ENCODE measurements at places on chromosomes 11 and 22.

DNA sequence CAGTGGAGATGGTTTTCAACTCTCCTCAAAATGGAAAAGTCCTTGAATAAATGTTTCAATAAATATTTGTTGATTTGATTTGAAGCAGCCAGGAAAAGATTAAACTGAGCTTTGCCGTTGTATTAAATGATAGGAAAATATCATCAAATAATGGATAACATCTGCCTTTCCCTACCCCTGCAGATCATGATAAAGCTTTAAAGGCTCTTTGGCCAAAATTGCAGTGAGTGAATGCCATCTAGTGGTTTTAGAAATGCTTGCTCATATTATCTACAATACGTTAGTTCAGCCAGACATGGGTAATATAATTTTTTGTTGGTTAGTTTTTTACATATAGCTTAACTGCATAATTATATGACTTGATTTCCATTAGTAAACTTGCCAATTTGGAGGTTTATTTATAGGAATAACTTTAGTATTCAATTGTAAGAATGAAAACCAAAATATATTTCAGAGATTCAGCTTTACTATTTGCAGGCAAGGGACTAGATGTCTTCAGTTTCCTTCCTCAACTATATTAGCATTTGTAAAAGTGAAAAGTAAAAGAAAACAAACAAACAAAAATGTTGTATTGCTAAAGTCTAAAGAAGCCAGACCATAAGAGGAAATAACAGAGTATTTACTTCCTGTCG lies 159.2 kb downstream of the MSANTD4 start:
- peak; percentile 38 for DNase-seq

GRCh38 chr11:2210366-2211112 lies 38.9 kb upstream of the TH start:
- no peak for DNase-seq

GRCh38 chr22:38049812-38050619 lies 7.2 kb upstream of the PICK1 start:
- DNase-seq = no peak

DNA sequence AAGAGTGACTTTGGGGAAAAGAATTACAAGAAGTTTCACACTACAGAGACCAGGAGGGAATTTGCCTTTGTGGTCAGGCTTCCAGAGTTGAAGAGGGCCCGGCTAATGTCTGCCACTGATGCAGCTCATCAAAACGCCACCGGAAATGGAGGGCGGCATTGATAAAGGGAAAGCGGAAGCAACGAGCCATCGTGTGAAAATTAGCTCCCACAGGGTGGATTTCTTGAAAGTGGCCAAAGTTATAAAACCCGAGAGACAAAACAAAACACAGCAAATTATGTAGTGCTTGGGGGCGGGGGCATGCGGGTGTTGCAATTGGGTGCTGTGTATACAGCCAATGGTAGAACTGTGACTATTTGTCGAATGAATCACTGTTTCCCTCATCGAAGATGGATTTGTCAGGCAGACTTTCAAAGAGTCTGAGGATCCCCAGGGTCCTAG lies 113.0 kb downstream of the ADAMTS15 start:
- DNase-seq = no peak

DNA sequence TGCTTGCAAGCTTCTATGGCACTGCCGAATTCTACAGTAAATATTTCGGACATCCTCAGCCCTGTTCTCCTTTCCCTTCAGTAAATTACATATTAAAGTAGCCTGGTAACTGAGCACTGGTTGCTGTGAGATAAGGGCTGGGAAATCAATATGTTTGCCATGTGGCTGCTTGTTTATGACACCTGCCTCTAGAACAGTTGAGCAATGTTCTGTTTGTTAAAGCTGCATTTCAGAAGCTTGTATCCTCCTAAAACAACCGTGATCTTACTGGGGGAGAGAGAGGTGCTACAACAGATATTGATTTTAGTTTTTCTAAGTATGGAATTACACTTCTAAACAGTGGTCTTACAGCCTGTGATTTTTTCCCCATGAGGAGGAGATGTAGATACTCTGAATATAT lies 39.4 kb downstream of the ZBTB16 start:
- DNase-seq = peak; percentile 67

GRCh38 chr22:29517215-29517908 lies 36.2 kb downstream of the THOC5 start:
- no peak for DNase-seq

GRCh38 chr11:94741022-94741679 lies 27.0 kb upstream of the AMOTL1 start:
- DNase-seq = peak; percentile 42

DNA sequence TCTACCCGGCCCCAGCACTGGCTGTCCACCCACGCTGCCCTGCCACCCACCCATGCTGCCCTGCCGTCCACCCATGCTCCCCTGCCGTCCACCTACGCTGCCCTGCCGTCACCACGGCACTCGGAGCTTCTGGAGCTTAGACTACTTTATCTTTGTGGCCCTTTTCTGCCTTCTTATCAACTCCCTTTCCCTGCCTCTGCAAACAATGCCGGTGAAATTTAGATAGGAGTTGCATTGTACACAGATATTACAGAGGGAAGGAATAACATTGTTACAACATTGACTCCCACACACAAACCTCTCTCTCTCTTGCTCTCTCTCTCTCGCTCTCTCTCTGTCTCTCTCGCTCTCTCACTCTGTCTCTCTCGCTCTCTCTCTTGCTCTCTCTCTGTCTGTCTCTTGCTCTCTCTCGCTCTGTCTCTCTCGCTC lies 33.7 kb upstream of the BRSK2 start:
- no peak for DNase-seq

DNA sequence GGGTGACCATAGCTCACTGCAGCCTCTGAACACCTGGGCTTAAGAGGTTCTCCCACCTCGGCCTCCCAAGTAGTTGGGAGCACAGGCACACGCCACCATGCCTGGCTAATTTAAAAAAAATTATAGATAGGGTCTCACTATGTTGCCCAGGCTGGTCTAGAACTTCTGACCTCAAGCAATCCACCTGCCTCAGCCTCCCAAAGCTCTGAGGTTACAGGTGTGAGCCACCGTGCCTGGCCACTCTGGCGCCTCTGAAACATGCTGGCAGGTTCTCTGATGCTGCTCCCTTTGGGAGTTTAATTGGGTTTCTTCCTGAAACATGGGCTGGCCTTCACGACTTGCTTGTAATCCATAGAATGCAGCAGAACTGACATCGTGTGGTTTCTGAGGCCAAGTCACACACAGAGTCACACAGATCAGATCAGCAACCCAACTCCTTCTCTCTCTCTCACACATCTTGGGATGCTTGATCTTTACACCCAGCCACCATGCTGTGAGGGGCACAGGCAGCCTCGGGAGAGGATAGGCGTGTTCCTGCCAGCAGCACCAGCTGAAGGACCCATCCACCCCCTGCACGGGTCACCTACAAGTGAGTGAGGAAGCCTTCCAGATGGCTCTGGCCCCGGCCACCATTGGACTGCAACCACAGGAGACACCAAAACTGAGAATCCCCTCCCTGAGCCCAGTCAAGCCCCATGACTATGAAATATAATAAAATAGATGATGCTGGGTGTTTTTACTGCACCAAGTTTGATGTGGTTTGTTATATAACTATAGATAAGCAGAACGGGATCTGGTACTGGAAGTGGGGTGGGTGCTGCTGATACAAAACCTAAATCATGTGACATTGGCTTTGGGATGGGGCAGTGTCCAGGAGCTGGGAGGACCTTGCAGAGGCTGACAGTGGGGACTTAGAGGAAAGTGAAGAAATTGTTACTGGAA lies 3.1 kb upstream of the GSC2 start:
- DNase-seq = no peak

- no peak for DNase-seq
These were observed 22.3 kb downstream of the TTLL1 start for GRCh38 chr22:43066844-43067385.

GRCh38 chr22:43301866-43302265 lies 41.3 kb downstream of the SCUBE1 start:
- DNase-seq = no peak

DNA sequence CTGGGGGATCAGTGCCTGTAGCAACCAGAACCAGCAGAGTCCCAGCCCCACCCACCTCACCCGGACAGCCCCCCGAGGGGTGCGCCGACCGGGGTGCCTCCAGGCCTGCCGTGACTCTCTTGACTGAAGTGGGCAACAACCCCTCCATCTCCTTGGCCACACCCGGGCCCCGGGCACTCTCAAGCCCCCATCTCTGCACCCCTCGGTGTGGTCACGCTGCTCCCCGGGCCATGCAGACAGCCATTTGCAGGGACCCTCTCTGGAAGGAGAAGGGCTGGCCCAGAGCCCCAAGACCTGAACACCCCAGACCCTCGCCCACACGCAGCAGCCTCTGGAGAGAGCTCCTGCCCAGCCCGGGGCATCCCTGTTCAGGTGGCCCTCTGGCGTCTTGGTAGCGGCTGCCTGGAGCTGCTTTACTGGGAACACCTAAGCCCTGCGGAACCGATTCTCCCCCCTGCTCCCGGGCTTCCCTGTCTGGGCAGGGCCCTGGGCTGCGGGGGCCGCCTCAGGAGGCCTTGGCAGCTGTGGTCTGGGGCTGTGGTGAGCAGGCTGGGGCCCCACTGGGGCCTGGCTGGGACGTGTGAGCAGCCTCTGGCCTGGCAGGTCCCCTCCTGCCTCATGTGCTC lies 84.9 kb downstream of the WNT7B start:
- DNase-seq = no peak

DNA sequence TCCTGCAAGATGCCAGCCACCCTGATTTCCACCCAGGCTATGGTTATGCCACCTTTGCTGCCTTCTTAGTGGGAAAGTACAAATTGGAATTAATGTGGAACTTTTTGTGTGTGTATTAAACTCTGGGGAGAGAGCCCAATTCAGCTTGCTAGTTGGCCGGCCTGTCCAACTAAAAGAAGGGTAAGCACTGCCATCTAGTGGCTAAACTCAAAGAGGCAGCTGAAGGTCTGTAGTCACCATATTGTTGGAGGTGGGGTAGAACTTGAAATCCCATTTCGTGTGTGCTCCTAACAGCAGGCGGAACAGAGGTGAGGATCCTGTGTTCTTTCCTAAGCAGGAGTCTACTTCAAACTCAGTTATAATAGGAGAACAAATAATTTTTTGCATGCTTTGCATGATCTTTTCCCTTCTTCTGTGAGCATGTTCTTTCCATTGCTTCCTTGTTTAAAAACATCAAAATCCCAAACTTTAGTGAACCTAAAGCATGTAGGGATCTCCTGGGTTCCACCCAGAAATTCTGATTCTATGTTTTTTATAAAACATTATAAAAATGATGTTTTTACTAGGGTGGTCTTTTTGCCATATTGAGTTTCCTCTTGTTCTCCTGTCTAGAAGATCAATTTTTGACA lies 138.8 kb upstream of the SORL1-AS1 start:
- DNase-seq = peak; percentile 73

DNA sequence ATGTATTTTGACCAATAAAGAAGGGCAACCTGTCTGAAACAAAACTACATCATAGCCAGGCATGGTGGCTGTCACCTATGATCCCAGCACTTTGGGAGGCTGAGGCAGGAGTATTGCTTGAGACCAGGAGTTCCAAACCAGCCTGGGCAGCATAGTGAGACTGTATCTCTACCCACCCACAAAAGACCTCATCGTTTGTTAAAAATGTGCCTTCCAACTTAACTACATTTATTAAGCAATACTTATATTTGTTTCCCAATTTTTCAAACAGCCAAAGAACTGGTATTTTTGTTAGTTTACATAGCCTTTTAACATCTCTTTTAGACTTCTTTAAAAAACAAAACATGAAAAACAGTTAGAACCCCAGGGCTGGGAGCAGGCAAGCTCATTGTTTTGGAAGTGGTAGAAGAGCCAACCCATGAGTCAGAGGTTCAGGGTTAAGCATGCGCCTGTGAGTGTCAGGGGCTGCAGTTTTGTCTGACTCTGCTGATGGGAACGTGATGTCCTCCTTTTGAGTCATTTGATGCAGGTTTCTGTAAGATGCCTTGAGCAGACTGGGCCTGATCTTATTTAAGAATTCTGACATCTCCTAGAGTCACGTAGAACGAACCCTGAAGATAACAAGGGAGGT lies 53.9 kb upstream of the CRTAM start:
- DNase-seq = no peak

DNA sequence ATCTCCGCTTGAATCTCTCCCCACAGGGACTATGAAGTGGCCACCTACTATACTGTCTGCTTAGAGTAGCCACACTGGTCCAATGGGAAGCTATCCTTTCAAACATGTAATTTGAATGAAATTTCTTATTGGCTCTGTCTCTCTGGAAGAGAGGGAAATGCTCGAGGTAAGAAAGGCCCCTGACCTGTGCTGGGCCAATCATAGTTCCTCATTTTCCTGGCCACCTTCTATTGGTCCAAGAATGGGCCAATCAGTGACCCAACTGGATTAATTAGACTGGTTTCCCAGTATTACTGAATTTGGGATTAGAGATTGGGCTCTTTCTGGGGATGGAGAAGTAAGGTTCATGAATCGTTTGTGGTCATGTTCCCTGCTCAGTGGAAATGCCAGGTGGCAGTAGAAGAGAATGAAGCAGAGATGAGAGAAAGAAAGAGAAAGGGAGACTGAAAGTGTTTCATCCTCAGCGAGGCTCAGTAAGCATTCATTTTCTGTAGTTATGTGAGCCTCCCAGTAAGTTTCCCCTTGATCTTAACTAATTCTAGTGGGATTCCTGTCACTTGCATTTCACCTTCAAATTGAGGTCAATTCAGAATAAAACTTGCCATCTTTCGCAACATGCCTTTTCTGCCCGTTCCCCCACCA lies 8.4 kb upstream of the MMP20 start:
- no peak for DNase-seq

- no peak for DNase-seq
These were observed 66.3 kb downstream of the PRDM11 start for GRCh38 chr11:45212566-45213315.

DNA sequence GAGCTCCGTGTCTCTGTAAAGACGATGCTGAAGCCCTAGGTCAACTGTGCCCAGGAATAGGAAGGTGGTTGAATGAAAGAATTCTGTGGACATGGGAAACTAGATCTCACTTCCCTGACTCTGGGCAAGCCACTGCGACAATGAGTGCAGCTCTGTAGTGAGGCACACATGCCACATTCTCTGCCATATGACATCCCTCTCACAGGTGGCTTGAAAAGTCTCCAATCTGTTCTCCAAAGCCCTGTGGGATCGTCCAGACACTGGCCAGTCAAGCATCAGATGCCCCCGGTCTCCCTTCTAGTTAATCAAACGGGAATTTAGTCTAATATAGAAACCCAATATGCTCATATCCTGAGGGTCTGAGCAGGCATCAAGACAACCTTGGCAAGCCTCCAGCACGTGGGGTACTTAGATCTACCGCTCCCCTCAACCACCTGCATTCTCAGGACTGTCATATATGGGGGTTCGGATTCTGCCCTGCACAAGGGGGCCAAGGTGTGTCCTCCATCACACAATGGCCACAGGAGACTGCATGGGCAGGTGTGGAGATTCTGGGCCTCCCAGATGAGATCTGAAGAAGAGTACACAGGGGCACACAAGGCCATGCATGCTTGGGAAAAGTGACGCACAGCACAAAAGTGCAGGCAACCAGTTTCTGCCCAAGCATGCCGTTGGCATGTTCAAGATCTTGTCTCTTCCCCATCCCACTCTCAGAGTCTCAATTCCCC lies 11.9 kb downstream of the DKK3 start:
- DNase-seq = no peak

DNA sequence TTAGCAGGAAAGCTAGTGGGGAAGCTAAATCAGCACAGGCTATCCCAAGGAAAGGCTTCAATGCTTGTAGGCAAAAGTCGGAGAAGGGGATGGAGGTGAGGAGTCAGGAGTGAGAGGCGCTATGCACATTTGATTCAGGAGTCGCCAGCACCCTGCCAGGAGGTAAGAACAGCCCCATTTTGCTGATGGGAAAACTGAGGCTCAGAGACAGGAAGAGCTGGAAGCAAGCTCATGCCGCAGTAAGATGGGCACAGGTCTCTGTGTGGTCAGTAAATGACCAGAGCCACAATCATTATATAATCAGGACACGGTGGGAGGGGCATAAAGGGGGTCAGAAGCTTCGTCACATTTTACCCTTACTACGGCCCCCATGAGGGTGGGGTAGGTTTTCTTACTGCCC lies 504.4 kb downstream of the MN1 start:
- DNase-seq = no peak
